ENCODE measurements at places on chromosomes 6 and 20.

DNA sequence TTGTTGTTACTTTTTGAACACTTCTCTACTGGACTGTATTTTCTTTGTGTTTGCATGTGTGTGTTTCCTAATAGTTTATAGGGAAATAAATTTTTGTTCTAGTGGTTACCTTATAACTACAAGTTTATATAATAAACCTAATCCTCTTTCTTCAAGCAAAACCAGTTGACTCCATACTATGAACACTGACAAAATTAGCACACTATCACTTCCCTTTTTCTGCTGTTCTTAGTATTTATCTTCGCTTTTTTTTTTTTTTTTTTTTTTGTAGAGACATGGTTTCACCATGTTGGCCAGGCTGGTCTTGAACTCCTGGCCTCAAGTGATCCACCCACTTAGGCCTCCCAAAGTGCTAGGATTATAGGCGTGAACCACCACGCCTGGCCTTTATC lies 25.0 kb upstream of the C6orf62 start:
- DNase-seq, result no peak

GRCh38 chr6:30820193-30820592 lies 64.1 kb upstream of the DDR1 start:
- DNase-seq, result no peak

DNA sequence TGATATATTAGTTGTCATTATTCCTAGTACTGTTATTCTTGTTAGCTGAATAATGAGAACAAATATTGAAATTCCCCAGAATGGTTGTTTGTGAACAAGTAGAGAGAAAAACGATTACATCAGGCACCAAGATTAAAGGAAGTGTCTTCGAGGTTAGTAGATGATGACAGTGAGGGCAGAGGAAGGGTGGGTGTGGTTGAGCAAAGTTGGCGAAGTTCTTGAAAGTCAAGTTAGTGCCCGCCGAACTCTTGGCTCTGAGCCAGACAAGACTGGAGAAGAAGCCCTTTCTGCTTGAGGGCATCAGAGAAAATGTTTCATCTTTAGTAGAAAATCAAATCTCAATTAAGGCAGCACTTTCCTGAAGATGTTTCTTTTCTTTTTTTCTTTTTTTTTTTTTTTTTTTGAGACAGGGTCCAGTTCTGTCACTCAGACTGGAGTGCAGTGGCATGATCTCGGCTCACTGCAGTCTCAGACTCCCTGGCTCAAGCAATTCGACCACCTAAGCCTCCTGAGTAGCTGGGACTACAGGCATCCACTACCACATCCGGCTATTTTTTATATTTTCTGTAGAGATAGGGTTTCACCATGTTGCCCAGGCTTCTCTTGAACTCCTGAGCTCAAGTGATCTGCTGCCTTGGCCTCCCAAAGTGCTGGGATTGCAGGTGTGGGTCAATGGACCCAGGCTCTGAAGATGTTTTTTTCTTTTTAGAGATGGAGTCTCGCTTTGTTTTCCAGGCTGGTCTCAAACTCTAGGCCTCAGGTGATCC lies 77.1 kb downstream of the SGK1 start:
- DNase-seq, result no peak

- peak; percentile 15 for DNase-seq
Measured at GRCh38 chr6:19472850-19473249, 364.3 kb upstream of the ID4 start.

DNA sequence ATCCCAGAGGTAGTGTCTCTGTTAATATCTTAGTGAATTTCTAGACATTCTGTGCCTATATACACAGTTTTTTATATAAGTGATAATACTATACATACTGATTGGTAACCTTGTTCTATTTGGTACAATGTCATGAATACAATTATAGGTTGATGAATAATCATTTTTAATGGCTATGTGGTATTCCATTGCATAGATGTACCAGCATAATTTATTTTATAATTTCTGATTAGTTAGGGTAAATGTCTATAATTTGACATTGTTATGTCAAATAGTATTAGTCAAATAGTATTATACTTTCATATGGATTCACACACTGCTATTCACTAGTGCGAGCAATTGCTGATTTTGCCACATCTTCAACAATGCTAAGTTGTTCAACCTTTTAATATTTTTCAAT lies 110.8 kb upstream of the SCGN start:
- no peak for DNase-seq

DNA sequence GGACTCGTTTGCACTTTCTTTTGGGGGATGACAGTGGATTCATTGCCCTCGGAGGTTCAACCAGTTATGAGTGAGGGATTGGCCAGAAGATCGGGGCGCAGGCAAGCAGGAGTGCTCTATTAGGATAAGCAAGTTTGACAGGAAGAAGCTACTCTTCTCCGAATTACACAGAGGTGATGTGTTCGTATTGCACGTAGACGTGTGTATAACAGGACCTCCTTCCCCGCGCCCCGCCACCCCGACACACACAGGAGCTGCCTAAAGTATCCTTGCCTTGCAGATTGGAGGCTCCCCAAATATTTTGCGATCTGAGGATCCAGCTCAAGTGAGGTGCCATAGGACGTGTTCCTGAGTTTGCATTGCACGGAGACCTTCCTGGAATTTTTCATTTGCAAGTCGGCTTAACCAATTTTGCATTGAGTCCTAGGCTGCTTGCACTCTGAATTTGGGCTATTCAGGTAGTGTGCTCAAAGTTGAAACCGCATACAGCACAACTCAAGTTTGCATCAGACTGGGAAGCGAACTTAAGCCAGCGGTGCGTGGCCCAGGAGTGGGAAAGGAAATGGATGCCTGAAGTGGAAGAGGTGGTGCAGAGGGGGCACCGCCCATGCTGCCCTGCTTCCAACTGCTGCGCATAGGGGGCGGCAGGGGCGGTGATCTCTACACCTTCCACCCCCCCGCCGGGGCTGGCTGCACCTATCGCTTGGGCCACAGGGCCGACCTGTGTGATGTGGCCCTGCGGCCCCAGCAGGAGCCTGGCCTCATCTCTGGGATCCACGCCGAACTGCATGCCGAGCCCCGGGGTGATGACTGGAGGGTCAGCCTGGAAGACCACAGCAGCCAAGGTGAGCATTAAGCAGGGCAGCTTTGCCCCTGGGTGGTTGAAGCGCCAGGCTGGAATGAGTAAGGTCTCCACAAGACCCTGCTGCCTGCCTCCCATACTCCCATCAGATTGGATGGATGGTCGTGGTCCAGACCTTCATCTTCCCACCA lies 770 bp downstream of the TCF19 start:
- no peak for DNase-seq

- no peak for DNase-seq
Measured at GRCh38 chr6:55937951-55938690, 62.7 kb upstream of the BMP5 start.

DNA sequence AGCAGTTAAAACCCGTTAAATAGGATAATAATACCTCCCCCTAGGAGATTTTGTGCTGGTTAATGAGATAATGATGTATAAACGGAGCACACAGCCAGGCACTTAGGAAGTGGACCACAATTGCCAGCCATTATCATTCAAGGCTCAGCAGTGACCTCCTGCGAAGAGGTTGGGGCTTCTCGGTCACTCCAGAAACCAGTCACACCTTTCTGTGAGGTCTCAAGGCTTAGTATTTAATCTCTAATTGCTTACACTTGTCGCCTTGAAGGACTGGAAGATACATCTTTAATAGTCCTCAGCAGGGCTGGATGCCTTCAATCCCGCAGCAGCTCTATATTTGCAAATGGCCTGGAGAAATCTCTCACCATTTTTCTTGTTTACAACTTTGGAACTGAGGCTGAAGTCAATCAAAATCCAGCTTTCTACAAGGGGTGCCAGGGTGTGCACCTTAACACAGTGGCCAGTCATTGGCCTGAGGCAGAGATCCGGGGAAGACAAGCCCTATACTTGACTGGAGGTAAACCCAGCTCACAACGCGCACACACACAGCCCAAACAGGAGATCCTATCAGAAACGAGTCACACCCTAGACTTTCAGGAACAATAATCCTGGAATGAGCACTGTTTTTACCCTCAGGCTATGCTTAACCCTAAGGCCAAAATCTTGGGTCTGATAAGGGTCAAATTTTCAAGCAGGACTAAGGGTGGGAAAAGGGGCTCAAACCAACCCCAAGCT lies 1.2 kb downstream of the POU5F1 start:
- DNase-seq, result no peak

- no peak for DNase-seq
Measured at GRCh38 chr6:43973357-43973756, 153.9 kb downstream of the MRPL14 start.

DNA sequence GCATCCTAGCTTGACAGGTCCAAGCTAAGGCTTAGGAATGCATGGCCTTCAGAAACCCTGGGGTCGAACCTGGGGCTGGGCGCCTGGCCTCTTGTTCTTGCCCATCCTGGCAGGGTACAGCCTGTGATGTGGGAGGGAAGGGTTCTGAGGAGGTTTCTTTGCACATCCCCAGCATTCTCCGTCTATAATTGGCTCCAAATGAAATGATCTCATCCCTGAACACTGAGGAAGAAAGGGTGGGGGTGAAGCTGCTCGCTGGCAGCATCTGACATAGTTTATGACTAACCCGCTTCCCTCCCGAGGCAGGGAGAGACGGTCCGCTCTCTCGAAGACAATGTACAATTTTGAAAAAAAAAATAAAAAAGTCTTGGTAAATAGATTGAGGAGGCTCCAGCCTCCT lies 67.1 kb upstream of the ZNFX1 start:
- DNase-seq, result no peak

GRCh38 chr6:90230548-90231215 lies 66.0 kb downstream of the BACH2 start:
- DNase-seq, result no peak

- no peak for DNase-seq
Measured at GRCh38 chr6:37600312-37600916, 97.3 kb downstream of the MDGA1 start.

- no peak for DNase-seq
Measured at GRCh38 chr6:149809798-149810197, 54.4 kb downstream of the LRP11 start.

- no peak for DNase-seq
Measured at GRCh38 chr6:166410426-166410935, 27.7 kb upstream of the MPC1 start.

DNA sequence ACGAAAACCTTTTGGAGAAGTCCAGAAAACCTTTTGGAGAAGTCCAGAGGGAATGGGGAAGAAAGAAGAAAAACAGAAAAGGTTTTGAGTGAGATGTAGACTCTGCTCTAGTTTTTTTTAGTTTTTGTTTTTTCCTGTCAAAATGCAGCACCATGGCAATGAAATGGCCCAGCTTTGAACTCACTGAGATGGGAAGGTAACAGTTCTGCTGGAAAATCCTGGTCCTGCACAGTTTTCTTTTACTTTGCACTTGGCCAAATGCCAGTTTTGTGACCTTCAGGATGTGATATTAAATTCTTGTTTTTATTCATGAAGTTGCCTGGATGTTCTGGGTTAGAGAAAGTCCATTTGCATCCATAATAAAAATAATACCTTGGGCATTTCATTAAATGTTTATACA lies 145.7 kb downstream of the CFAP61 start:
- no peak for DNase-seq

GRCh38 chr20:13545790-13546189 lies 92.9 kb downstream of the TASP1 start:
- no peak for DNase-seq

GRCh38 chr20:17960927-17961586 lies 7.5 kb downstream of the SNX5 start:
- DNase-seq, result no peak

DNA sequence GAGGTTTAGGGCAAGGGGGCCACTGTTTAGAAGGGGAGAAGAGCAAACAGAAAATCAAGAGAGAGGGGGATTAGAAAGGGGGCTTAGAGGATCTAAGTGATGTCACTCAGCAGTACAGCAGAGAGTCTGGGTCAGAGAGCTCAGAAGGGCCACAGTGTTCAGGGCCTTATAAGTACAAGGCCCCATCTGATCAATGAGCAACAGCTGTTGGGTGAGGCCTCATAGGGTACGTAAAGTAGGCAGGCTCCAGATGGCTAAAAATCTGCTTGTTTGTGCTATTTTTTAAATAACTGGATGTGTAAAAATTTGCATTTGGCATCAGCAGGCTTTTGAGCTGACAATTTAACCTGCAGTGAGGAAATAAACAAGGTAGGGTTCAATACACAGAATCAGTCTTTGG lies 149.8 kb downstream of the SH3BGRL2 start:
- DNase-seq, result no peak

DNA sequence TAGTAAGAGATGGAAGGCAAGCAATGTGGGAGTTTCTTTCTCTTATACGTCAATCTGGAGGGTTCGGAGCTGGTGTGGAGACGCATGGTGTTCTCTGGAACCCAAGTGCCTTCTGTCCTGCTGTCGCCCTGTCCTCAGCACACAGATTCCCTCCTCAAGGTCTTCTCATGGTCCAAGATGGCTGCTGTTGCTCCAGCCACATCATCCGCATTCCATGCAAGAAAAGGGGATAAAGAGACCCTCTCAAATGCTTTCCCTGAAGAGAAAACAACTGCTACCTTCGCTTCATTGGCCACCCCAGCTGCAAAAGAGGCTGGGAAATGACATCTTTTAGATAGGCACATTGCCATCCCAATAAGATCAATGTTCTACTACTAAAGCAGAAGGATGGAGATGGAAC lies 151.2 kb downstream of the ANKRD60 start:
- no peak for DNase-seq

DNA sequence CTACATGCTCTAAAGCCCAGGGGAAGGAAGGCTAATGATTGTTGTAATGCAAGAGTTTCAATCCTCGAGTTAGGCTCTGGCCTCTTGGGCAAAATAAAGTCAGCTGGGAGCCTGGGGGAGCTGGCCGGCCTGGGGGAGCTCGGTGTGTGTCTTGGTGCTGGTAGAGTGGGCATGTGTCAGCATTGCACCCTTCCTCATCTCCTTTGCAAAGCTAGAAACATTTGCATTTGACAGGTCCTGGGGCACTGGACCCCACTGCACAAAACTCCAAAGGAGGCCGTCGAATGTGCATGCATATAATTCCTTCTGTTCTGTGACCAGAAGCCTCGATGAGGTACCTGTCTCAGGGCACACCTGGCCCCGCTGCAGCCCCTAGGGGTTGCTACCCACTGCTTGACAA lies 74.6 kb upstream of the SLC22A23 start:
- no peak for DNase-seq

DNA sequence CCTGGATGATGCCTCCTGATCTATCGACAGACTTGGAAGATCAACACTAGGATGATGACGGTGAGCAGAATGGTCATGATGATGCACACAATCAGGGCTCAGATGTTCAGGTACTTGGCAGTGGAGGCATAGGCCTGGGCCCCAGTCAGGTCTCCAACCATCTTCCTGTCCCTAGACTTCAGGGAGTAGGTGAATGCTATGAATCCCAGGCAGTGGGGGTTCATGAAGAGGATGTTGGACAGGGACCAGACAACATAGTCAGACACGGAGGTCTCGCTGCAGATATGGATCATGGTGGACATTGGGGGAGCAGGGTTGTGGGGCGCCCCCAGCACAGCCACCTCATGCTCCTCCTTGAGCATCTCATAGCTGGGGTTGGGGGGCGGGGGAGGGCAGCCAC lies 27.5 kb downstream of the HLA-F start:
- no peak for DNase-seq

DNA sequence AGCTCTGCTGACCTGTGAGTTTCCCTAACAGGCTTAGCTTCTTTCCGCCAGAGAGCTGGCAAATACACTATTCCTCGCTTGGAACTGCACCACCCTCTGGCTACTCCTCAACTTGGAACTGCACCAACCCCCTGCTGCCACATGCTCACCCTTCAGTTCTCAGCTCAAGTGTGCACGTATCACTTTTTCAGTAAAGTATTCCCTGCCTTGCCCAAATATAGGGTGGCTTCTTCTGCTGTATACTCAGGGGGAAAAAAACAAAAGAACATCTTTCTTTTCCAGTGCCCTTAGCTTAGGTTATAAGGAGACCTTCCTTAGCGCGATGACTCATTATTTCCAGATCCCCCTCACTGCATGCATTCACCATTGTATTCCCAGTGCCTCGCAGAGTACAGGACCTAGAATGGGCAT lies 21.2 kb downstream of the GNAS-AS1 start:
- DNase-seq, result no peak

GRCh38 chr6:24845578-24845977 lies 46.9 kb upstream of the ARMH2 start:
- no peak for DNase-seq
